ENCODE measurements at places on chromosomes 16 and 17.

DNA sequence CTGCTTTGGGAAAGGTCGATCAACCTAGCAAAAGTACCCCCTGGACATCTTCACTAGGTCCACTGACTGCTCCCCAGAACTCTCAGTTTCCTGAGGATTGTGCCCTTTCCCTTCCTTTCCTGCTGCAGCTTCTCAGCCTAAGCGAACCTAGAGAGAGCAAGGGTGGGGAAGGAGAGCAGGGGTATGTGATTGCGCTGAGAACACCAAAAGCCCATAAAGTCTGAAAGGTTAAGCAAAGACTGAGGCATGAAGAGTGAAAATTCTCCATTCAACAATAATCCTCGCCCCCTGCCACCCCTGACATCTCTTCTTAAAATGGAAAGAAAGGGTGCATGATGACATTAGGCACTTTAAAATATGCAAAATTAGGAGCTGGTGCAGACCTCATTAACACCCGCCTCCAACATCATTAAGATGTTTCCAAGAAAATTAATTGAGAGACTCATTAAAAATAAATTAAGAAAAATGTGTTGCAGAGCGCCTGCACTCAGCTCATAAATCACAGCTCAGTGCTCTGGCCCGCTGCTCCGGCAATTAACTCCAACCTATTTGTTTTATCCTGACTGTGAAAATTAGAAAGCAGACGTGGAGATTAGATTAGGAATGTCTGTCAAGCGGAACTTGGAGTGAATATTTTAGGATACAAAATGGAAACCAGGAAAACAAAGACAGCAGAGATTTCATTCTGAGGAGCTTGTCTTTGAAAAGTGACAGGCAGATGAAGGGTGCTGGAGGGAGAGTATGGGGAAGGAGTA is 49.1 kb upstream of the PMFBP1 start:
- DNase-seq = no peak

GRCh38 chr16:57808589-57809228 is 6.4 kb upstream of the KIFC3 start:
- no peak for DNase-seq

GRCh38 chr16:4580250-4580649 is 24.1 kb downstream of the C16orf96 start:
- no peak for DNase-seq

- DNase-seq = no peak
These were observed 466 bp downstream of the NEUROD2 start for GRCh38 chr17:39607057-39607850.

DNA sequence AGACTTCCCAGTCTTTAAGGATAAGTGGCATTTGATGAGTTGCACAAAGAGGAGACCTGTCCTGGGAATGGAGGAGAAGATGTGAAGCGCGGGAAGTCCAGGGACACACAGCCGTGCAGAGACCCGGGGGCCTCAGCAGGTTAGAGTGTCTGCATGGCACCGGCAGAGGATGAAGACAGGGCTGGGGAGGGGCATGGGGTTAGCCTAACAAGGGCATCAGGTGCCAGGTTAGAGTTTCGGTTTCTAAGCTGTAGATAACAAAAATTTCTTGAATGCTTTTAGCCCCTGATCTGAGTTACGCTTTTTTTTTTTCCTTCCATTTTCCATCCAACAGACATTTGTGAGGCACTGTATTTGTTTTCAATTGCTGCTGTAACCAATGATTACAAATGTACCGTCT is 594.3 kb downstream of the MAF start:
- DNase-seq = no peak

GRCh38 chr16:22098405-22099255 is 6.3 kb downstream of the VWA3A start:
- DNase-seq = peak; percentile 7

DNA sequence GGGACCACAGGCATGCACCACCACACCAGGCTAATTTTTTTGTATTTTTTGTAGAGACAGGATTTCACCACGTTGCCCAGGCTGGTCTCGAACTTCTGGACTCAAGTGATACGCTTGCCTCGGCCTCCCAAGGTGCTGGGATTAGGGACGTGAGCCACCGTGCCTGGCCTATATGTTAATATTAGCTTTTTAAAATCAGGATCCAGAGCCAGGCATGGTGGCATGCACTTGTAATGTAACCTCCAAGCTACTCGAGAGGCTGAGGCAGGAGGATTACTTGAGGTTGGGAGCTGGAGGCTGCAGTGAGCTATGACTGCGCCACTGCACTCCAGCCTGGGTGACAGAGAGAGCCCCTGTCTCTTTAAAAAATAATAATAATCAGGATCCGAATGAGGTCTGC is 8.5 kb upstream of the ADCY7 start:
- DNase-seq = no peak

- DNase-seq = no peak
These were observed 12.6 kb upstream of the OR1F1 start for GRCh38 chr16:3175157-3176093.

DNA sequence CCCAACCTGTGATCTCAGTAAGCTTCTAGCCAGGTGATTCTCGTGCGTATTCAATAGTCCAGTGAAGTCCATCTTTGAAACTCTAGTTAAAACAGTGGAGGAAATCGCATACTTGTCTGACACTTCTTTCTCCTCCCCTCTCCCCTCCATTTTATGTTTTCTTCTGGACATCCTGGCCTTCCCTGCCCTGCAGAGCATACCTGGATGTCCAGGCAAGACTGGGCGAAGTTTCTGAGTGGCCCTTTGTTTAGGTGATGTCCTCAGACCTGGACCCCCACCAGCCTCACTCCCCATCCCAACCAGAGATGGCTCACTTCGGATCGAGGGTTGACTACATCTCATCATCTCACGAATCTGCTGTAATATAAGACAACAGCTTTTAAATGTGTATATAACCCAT is 65.7 kb downstream of the CCDC182 start:
- DNase-seq = no peak

DNA sequence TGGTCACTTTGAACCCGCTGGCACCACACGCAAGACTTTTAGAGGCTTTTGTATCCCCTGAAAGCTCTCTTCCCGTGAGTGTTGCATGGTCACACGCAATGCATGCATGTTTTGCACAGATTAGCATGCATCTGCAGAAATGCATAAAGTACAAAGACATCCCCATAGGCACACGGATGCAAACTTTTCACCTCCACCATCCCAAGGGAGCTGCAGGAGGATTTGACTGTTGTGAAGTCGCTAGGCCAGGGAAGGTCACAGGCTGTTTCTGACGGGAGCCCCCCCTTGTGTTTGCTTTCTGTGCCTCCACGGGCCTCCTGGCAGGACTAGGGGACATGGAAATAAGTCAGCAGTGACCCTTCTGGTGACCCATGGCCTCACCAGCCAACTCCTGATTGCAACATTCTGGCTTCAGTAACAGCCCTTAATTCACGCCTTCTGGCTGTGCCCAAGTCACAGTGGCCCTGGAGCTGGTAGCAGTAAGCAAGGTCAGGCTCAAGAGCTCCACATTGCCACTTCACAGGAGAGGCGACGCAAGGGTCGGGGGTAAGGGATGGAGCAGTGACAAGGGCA is 45.1 kb downstream of the SOX9 start:
- no peak for DNase-seq

Data from NCI-H1105 (cell line).